ENCODE measurements at places on chromosomes 3 and 15.
A peak's percentile ranks its signal among the peaks of the same experiment; 100 is the strongest.

- no peak for DNase-seq
Observed at GRCh38 chr3:58989163-58989562, 60.7 kb downstream of the CFAP20DC start.

- DNase-seq = no peak
Observed at GRCh38 chr3:33914731-33915379, 116.4 kb downstream of the PDCD6IP start.

DNA sequence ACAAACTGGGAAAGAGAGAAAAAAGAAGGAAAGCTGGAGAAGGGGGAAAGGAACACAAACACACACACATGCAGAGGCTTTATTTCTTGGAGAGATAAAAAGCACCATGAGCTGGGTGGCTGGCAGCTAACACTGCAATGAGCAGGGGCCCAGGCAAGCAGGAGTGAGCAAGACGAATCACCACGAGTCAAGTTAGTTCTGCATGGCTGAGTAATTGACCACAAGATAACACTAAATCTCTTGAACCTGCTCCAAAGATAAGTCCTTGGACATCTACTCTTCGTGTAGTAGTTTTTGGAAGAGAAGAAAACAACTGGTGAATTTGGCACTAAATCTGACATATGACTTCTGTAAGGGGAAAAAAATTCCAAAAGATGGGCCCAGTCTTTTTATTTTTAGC is 100.9 kb downstream of the MYO5A start:
- DNase-seq = no peak

DNA sequence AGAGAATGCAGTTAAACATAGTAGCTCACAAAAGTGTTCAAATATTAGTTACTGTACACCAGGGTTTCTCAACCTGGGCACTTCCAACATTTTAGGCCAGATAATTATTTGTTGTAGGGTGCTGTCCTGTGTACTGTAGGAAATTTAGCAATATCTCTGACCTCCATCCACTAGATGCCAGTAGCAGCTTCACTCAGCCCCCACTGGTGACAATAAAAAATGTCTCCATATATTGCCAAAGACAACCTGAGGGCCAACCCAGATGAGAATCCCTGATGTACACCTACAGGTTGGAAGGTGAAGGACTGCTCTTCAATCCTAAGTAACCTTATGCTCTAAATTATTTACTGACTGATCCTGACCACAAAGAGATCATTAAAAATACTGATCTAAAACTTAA is 32.5 kb downstream of the DCUN1D1 start:
- DNase-seq = no peak

DNA sequence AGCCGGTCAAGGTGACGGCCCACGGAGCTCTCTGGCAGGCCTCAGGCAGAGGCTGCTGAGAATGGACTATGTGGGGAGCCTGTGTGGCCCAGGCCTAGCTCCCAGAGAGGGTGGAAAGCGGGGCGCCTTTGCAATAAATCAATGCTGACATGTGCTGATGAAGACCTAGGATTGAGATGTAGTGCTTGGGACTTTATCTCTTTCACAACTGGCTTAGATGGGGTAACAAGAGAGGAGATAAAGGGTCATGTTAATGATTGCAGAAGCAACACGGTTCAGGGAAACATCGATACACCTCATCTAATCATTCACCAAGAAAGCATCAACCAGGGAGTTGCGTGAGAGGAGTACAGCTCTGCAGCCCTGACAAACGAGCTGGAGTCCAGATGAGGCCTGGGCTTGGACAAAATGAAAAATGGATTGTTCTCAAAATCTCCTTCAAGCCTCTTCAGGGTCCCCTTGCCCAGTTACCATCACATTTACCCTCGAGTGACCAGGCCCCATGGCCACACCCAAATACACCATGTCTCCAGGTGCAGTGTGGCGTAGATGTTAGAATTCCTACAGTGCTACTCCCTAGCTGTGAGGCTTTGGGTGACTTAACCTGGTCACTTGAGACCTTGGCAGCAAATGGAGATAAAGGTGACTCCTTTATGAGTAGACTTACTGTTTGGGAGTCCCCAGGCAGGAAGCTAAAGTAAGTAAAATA is 146.4 kb upstream of the LIPC start:
- no peak for DNase-seq

- no peak for DNase-seq
Observed at GRCh38 chr15:59315914-59316451, 56.7 kb downstream of the MYO1E start.

DNA sequence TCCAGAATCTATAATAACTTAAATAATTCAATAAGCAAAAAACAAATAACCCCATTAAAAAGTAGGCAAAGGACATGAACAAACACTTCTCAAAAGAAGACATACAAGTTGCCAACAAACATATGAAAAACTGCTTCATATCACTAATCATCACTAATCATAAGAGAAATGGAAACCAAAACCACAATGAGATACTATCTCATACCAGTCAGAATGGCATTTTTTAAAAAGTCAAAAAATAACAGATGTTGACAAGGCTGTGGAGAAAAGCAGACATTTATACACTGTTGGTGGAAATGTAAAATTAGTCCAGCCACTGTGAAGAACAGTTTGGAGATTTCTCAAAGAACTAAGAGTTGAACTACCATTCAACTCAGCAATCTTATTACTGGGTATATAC is 19.5 kb upstream of the ZMAT3 start:
- DNase-seq = no peak

DNA sequence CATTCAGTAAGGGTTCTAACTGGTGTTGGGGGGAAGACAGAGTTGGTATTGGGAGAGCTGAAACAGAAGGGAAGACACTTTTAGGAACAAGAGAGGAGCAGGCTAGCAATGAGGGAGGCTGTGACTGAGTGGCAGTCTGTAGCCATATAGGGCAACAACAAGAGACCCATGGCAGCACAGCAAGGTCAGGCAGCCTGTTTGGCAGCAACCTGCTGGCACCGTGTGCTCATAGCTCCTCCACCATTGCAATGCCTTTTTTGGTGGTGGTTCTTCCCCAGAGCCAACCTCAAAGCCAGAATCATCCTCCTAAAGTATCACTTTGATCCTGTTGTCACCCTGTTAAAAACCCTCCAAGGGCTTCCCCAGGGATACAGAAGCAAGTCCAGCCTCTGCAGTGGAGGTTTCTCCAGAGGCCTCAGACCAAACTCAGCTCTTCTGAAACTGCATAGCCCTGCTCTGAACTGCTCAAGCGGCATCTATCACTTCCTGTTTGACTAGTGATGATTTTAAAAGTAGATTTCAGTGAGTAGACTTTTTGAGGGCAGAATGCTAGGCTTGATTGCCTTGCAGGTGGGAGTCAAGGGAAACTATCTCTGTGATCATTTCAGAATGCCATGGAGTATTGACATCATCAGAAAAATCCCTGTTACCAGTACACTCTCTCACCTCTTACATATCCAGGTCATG is 176.9 kb downstream of the STAC start:
- no peak for DNase-seq

- DNase-seq = no peak
Observed at GRCh38 chr15:74795966-74796625, 14.2 kb downstream of the CSK start.

DNA sequence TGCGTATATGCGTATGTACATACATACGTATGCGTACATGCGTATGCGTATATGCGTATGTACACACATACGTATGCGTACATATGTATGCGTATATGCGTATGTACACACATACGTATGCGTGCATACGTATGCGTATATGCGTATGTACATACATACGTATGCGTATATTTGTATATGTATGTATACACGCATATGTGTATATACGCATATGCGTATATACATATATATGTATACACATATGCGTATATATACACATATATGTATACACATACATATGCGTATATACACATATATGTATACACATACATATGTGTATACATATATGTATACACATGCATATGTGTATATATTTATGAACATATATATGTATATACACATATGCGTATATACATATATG is 12.1 kb downstream of the MCTP2 start:
- no peak for DNase-seq

- peak; percentile 79 for DNase-seq
Observed at GRCh38 chr15:69853544-69853951, 244.2 kb downstream of the TLE3 start.

DNA sequence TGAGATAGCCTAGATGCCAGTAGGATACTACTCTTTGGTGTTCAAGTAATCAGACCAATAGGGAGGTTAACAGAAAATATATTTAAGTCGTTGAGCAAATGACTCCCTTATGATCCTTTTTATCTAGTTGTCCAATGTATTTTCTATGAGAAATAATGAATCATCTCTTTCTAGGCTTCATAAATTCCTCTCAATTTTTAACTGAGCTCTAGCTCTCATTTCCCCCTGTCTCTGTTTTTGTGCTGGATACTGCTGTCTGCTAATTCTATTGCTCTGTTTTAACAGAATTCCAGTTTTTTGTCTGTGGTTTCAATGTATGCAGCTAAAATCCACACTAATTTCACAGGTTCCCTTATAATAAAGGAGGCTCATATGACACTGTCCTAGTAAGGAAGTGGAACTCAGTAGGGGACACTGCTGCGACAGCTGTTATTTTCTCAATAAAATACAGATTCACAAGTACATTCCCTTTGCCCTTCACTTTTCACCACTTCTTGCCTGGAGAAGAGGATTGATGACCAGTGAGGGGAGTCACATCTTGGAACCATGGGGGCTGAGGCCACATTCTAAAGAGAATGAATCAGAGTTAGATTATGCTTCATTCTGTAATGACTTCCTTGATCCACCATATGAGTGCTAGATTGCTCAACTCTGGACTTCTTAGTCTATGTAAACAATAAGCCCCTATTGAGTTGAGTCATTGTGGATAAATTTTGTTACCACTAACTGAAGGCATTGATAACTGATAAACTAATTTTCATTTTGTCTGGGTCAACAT is 558.7 kb upstream of the KCNMB2 start:
- no peak for DNase-seq

DNA sequence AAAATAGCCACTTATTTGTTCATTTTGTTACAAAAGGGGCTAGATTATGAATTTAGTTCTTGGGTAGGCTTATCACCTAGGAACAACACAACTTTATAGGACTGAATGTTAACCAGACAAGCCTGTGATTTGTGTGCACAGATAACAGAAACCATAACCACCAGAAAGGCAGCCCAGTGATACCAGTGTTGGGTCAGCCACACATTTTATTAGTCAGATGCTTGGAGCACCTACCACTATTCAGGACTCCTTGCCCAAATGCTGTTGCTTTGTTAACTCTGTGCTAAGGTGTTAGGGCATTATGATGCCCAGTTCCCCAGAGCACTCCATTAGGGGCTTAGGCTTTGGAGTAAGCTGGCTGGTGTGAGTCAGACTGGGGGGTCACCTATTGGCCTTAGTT is 22.5 kb downstream of the PLCL2 start:
- no peak for DNase-seq

GRCh38 chr3:105649480-105649879 is 219.3 kb downstream of the CBLB start:
- DNase-seq = no peak

GRCh38 chr3:131348911-131349310 is 32.7 kb upstream of the NUDT16 start:
- peak; percentile 49 for DNase-seq

All from SW 1271 (cell line).